ENCODE measurements at places on chromosomes 16 and 17.
A peak's percentile ranks its signal among the peaks of the same experiment; 100 is the strongest.

DNA sequence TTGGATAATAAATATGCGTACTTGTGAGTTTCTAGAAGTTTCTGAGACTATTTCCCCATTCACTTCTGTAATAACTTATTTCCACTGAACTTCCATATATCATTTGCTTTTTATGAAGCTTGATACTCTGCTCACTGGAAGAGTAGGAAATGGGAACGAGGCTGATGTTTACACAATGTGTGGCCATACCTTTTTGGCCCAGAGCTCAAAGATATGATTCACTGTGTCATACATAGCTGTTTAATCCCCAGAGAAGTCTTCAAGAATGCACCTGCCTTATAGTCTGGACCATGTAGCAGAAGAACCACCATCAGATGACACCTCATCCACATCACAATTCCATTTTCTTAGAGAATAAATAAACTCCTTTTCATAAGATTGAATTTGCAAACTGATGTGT, 40.3 kb upstream of the TEKT3 start:
- DNase-seq: no peak

- DNase-seq: no peak
Observed at GRCh38 chr17:27558341-27558740, 72.6 kb upstream of the LGALS9 start.

DNA sequence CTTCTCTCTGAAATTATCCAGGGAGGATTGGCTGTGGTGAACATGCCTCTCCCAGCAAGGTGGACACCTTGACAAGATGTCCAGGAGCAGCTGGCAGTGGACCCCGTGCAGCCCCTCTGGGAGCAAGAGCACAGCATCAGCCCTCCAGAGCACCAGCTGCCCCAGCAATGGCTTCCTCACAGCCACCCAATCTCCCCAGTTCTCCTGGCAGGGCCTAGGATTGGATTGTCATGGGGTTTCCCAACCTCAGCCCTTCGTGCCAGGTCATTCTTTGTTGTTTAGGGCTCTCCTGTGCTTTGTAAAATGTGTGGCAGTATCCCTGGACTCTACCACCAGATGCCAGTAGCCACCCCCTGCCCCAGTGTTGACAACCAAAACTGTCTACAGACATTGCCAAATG, 1.8 kb upstream of the KRT36 start:
- DNase-seq: no peak

GRCh38 chr17:11251561-11252107, 10.6 kb downstream of the SHISA6 start:
- no peak for DNase-seq

- DNase-seq: no peak
Observed at GRCh38 chr17:43641416-43641815, 20.3 kb downstream of the MEOX1 start.

- DNase-seq: no peak
Observed at GRCh38 chr16:81327011-81327410, 12.2 kb downstream of the GAN start.

GRCh38 chr17:64783031-64783461, 120.9 kb upstream of the SMURF2 start:
- DNase-seq: no peak

GRCh38 chr16:49491771-49492761, 118.5 kb downstream of the C16orf78 start:
- DNase-seq: peak; percentile 74

- no peak for DNase-seq
Observed at GRCh38 chr17:80109066-80109660, 7.8 kb downstream of the GAA start.

DNA sequence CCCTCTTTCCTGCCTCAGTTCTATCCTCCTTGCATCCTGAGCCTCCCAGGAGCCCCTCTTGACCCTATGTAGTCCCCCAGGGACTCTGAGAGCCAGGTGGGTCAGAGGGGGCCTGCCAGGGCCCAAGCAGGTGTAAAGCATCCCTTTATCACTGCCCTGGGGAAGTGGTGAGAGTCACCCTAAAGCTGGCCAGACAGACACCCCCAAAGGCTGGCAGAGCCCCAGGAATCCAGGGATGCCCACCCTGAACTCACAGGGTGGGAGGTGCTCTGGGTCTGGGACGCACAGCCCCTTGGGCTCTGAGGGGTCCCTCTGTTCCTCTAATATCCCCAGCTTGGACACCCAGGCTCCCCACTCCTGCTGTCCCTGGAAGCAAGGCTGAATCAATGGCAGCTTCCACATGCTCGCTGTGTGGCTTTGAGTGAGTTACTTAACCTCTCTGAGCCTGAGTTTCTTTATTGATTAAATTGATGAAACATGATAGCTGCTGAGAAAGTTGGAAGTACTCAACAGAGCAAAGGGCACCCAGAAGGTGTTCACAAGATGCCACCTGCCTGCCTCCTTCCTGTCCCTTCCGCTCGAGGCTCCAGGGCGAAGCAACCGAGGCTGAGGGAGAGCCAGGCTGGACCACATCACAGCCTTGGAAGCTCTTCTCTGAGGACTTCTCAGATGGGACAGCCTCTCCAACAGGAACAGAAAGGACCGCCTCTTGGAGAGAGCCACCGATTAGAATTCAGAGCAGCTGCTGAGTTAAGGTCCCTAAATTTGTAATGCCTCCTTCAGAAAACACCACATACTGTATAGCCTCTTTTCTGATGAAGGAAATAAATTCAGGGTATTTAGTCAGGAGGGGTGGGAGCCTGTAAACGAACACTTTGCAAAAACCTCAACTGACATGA, 67.1 kb upstream of the DOC2B start:
- no peak for DNase-seq

- no peak for DNase-seq
Observed at GRCh38 chr17:78763561-78763960, 18.5 kb downstream of the CYTH1 start.

- no peak for DNase-seq
Observed at GRCh38 chr17:55453839-55454557, 32.4 kb upstream of the MMD start.

DNA sequence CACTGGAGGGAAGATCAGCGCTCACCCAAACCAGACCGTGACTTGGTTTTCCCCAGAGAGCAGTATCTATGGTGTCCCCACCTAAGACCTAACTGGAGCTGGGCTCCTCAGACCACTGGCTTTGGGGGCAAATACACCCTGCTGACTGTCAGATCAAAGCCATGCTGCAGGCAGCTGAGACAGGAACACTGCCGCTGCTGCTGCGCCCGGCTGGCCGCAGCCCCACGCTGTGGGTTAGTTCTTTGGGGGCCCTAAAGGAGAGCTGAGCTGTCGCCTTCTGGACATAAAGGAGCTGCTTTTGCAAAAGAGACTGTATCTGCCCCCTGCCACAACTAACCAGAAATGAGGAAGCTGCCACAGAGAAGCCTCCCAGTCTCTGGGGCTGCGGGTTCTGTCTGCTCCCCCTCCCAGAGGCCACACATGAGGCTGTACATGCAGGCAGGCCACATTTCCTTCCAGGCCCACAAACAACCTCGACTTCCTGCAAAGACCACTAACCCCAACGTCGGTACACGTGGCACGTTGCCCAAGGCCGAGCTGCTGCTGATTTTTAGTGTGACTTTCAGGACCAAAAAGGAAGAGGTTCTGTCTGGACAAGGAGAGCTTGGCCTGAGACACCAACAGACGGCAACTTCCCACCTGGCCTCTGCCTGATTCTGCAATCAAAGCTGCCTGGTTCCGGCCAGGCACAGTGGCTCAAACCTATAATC, 18.2 kb upstream of the ABR start:
- no peak for DNase-seq

DNA sequence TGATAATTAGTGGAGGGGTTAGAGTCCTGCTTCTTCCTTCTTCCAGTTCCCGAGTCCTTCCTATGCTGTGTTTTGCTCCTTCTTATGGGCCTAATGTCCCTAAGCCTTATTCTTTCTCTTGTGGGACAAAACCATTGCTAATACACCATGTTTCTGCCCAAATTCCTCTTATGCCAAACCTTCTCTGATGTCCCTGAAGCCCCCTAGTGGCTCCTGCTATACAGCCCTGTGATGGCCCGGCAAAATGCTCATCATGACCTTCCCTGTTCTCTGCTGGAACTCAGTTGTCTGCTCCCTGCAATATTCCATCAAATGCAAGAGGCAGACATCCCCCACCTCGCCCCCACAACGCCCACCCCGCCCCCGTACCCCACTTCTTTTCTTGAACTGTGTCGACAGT, 171.6 kb downstream of the CDH11 start:
- DNase-seq: no peak

GRCh38 chr17:2975469-2975958, 87.9 kb downstream of the OR1D5 start:
- peak; percentile 92 for DNase-seq

GRCh38 chr17:14157822-14158221, 78.8 kb downstream of the CDRT15 start:
- no peak for DNase-seq

GRCh38 chr16:81831722-81832126, 52.6 kb downstream of the PLCG2 start:
- DNase-seq: no peak

GRCh38 chr16:14338969-14339368, 267.9 kb downstream of the MRTFB start:
- DNase-seq: no peak

DNA sequence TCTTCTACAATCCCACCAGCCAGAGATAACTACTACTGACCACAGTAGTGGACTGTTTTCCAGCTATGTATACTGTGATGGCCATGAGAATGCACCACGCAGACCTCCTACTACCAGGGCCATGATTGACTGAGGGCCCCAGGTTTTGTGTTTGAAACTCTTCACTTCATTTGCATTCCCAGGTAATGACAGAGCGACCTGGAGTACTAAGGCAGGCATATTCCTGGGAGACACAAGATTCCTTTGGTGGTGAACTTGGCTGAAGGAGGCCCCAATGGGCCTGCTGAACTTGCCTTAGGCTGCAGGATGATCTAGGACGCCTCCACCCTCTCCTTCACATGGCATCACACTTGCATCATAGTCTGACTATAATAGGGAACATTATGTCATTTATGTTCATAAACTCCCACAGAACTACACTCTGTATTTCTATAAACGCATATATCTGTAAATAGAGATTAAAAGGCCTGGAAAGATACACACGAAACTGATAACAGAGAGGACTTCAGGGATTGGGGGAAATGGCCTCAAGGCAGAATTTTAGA, 30.4 kb downstream of the CLEC19A start:
- DNase-seq: no peak

DNA sequence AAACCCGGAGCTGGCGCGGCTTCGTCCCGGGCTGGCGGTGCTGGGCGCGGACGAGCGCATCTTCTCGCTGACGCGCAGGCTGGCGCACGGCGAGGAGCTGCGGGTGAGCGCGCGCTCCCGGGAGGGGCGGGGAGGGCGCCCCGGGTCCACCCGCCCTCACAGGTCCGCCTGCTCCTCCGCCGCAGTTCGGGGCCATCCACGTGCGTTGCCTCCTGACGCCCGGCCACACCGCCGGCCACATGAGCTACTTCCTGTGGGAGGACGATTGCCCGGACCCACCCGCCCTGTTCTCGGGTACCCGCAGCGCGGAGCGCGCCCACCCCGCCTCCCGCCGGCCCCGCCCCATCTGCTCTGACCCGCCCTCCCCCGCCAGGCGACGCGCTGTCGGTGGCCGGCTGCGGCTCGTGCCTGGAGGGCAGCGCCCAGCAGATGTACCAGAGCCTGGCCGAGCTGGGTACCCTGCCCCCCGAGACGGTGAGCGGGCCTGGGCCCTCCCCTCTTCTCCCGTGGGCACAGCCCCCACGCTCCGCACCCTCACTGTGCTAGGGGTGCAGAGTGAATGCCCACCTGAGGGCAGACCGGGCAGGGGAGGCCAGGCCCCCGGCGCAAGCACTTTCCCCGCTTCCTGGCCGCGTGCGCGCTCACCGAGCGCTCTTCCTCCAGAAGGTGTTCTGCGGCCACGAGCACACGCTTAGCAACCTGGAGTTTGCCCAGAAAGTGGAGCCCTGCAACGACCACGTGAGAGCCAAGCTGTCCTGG, 1.4 kb downstream of the HAGHL start:
- DNase-seq: peak; percentile 86

GRCh38 chr16:7861891-7862582, 529.4 kb downstream of the RBFOX1 start:
- DNase-seq: no peak

GRCh38 chr16:5010576-5011329, 23.0 kb downstream of the NAGPA start:
- no peak for DNase-seq

- DNase-seq: no peak
Observed at GRCh38 chr17:31488982-31489294, 97.5 kb downstream of the RAB11FIP4 start.

- no peak for DNase-seq
Observed at GRCh38 chr16:21186326-21186691, 25.1 kb downstream of the ZP2 start.

- DNase-seq: no peak
Observed at GRCh38 chr17:78442648-78443218, 64.3 kb downstream of the PGS1 start.

DNA sequence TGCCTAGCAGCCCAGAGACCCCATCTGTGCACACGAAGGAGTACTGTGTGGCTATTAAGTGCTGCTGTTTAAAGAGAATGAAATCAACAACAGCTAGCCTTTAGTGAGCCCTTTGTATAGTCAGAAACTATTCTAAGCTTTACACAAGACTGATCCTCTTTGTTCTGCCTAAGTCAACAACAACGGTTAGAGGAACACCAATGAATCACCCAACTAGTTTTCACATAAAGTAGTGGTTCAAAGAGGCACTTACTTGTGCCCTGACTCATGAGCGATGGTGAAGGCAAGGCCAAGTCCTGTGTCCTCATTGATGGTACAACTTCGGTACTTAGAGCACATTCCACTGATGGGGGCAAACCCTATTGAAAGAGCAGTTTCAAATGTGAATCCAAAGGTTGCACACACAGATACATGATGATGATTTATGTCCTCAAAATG, 75.8 kb downstream of the ADAMTS18 start:
- no peak for DNase-seq

- DNase-seq: no peak
Observed at GRCh38 chr17:17147821-17148220, 58.3 kb downstream of the PLD6 start.

DNA sequence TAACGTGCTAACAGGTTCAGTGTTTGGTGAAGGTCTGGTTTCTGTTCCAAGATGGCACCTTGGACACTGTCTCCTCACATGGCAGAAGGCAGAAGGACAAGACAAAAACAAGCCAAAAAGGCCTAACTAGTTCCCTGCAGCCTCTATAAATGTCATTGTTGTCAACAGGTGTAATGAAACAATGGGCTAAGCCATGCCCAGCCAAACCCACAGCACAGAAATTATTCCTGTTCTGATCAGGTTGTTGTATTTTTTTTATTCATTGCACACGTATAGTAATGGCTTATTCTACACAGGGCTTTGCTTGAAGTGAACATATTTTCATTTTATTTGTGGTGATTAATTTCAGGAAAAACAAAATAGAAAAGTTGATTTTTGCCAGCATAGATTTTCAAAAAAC, 16.1 kb upstream of the NUP93 start:
- no peak for DNase-seq

DNA sequence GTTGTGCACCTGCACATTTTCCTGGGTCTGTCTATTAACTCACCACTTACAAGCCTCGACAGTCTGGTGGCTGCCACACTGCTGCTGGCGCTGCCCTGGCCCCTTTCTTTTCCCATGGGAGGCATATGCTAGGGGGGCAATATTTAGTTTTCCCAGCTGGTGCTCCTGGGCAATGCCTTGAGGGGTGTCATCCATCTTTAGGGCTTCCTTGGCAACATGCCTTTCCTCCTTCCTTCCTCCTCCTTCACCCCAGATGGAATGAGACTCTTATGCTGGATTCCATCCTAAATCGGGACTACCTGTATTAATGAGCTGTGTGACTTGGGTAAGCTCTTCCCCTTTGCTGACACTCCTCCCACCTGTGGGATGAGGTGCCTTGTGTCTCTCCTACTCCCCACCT, 64.8 kb upstream of the CDC42EP4 start:
- DNase-seq: no peak
